NCI-H187 (cell line): ENCODE measurements at places on chromosomes 1 and 21.

GRCh38 chr1:109112056-109112651 lies 1.8 kb upstream of the ELAPOR1 start:
- no peak for DNase-seq

- DNase-seq = no peak
Measured at GRCh38 chr1:63836830-63837229, 63.0 kb downstream of the ROR1 start.

DNA sequence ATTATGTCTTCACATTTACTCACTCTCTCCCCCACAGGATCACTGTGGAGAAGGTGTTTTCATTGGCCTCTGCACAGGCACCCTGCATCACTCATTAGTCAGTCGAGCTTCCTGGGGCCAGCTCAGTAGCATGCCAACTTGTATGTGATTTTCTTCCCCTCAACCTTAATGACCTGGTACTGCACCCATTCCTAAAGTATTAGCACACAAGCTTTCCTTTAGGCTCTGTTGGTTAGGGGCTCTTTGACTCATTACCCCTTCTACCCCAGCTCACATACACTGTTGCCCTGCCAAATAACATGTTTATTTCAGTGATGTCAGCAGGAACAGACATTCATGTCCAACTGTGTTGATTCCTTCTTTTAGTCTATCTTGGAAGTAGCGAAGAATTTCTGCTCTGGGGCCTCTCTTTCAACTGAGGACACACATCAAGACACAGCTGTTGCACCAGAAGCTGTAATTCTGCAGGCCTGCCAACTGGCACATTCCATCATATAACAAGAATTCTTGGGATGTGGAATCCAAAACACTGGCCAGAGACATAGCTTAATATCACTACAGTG lies 603.5 kb upstream of the ADAMTS5 start:
- DNase-seq = no peak

GRCh38 chr1:58779059-58779754 lies 4.6 kb downstream of the JUN start:
- no peak for DNase-seq
